Adrenal gland (tissue), 19 donors: ENCODE measurements at places on chromosomes 12 and 14. TPM values are rescaled to one million over a fixed set of nuclear protein-coding genes. Genes with fewer than 3 reads are reported as not detected.

DNA sequence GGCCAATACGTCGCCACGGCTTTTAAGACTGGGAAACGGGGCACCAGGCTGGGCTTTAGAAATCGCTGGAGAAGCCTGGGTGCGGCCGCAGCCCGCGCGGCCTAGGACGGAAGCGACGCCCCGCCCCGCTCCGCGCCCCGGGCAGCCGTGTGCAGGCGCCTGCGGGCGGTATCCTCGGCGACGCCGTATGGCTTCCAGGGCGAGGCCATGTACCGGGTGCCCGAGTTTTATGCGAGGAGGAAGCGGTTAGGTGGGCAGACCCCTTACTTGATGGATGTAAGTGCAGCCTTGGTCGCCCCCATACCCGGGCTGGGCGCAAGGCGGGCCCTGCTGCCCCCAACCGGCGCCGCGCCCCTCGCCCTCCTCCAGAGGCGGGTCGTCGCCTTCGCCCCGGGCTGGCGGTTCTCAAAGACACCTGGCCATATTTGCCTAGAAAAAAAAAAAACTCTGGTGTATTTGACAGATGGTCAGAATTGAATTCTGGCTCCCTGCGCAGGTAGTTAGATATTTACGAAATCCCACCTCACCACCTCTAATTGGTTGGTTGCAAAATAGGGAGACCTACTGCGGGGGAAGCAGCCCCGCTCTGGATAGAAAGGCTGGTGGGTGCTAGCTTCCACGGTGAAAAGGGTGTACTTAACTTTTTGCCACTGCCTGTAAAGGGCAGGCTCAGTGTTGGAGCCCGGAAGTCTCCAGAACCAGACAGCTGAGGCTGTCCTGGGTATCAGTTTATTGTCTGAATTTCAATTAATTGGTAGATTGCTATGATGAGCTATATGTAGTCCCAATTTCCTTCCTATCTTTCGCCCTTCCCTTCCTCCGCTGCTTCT lies at the start of gene PPP1R36:
TSS of gene PPP1R36 (plus strand) at position 171 of the 830 bp plus-strand sequence. CDS start at position 208, 37 bp downstream.
- DNase-seq, result no peak

FRMD6 gene
- 20.7 TPM for total RNA-seq

DNA sequence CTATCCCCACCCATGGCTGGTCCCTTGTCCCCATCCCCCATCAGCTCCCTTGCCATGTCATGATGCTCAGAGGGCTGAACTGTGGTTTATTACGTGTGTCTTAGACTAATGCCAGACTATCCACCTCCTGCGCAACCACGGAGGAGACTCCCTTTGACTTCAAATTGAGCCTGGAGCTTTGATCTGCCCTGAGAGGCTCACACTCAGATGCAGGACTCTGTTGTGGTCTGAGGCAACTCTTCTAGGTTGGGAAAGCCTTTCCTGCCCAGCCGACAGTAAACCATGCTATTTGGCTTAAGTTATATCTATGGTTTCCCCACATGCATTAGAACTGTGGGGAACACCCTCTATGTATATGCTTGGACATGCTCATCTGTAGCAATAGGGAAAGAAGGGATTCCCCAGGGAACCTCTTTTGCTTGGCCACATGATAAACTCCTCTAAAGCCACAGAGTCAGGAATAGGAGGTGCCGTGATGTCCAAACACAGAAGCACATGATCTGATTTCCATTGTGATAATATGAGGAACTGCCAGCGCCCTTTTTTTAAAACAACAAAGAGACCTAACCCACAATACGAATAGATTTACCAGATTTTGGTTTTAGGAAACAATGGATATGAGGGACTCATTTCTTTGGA lies 11.1 kb upstream of the LGALS3 start:
- DNase-seq, result no peak

C12orf54 gene
- total RNA-seq, result not detected

- DNase-seq, result no peak
Observed at GRCh38 chr14:81400202-81400678, at the start of gene STON2. Gene STON2 (minus strand): TSS chr14:81400324. CDS start chr14:81398382, 1,942 bp downstream.

SDSL gene
- total RNA-seq, result 111 TPM

DNA sequence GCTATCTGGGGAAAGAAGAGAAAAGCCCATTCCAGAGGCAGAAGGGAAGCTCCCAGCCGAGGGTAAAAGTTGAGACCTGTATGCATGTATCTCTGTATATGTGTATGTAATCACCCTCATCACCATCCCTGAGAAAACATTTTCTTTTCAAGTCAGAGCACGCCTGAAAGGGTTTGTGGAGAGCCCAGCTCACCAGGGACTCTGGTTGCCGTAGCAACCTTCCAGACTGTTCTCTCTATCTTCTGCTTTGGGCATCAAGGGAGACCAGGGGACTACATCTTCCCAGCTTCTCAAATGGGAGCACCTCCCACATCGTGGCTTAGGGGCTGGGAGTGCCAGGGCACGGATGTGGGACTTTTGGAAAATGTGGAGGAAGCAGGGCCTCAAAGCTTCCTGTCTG lies 93.5 kb downstream of the GALNT8 start:
- DNase-seq, result no peak

- no peak for DNase-seq
Observed at GRCh38 chr14:87468531-87468930, 524.5 kb downstream of the GALC start.

DNA sequence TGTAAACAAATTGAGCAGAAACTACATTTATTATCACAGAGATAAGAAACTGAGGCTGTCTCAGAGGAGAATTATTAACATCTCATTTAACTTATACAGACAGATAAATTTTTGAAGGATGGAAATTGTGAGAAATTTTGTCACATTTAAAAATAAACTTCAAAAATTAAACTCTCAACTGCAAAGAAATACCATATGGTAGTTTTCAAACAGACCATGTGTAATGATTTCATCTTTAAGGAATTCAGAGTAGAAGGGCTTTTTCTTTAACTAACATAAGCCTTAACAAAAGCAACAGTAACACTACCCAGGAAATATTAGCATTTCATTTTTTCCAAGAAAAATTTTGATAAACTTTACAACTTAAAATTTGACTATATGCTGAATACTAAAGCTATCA lies 26.6 kb downstream of the NUP37 start:
- DNase-seq, result no peak

CFAP54 gene
- total RNA-seq, result 1.00 TPM

ACOT6 gene
- not detected for total RNA-seq

DNA sequence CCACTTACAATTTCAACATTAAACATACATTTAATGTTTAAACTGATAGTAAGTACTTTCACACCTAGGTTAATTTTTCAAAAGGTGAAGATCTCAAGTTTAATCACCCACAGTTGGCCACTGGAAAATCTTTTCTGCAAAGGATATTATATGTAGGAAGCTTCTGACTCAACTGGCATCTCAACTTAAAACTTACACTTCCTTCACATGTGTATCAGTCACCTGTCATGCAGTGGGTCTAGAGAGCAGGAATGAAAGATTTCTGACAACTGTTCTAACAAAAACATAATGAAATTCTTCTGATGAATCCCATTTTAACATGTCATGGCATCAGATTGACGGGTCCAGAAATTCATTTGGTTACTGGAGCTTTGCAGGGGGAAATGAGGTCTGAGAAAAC lies 192.8 kb downstream of the KLHL28 start:
- DNase-seq, result no peak
